ENCODE measurements at places on chromosomes 7 and 10. TPM values are rescaled to one million over a fixed set of nuclear protein-coding genes. Genes with fewer than 3 reads are reported as not detected.

EFCAB10 gene
- total RNA-seq = not detected

GPR15LG gene
- not detected for total RNA-seq

EIF3B gene
- 258 TPM for total RNA-seq

CALML5 gene
- total RNA-seq = not detected

SCIN gene
- not detected for total RNA-seq

SPACDR gene
- total RNA-seq = 0.49 TPM

HYAL4 gene
- not detected for total RNA-seq

SUV39H2 gene
- total RNA-seq = 16.0 TPM

WNT2 gene
- not detected for total RNA-seq

C10orf67 gene
- 0.21 TPM for total RNA-seq

GRB10 gene
- total RNA-seq = 68.2 TPM

MMP21 gene
- not detected for total RNA-seq
